ENCODE measurements at places on chromosomes 2 and 18.
A peak's percentile ranks its signal among the peaks of the same experiment; 100 is the strongest.

DNA sequence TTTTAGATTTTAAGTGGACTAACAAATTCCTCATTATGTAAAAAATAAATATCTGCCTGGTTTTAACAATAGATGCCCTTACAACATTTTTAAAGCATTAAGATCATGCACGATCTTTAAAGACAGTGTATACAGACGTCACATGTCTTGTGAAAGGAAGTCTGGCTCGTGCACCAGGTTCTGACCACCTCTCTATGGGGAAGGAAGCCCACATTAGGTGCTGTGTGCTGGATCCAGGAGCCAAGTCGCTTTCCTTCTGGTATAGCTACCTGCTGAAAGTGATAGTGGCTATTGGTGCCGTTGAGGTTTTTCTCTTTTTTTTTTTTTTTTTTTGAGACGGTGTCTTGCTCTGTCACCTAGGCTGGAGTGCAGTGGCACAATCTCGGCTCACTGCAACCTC is 116.5 kb downstream of the NCK2 start:
- DNase-seq, result no peak

GRCh38 chr18:58252166-58252565 is 208.1 kb downstream of the NEDD4L start:
- no peak for DNase-seq

GRCh38 chr18:49021433-49022129 is 70.8 kb upstream of the SMAD7 start:
- DNase-seq, result peak; percentile 41

GRCh38 chr2:222780051-222780450 is 80.8 kb upstream of the ACSL3 start:
- no peak for DNase-seq

Measured in fibroblast of mammary gland (primary cell).